ENCODE measurements at places on chromosomes 7 and 10.

DNA sequence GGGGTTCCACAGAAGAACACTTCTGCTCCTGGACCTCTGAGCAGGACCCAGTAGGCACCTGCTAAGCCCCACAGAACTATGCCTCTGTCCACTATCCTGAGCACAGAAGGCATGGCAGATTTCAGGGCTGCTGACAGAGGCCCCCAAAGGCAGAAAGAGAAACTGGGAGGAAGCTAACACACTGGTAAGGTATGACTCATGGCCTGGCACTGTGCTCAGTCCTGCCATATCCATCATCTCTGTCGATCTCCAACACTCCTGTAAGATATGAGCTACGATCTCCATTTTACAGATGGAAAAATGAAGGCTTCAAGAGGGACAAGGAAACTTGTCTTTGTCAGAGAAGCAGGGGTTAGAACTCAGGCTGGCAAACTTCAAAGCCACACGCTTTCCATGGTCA, 62.2 kb downstream of the GRID1 start:
- no peak for DNase-seq

DNA sequence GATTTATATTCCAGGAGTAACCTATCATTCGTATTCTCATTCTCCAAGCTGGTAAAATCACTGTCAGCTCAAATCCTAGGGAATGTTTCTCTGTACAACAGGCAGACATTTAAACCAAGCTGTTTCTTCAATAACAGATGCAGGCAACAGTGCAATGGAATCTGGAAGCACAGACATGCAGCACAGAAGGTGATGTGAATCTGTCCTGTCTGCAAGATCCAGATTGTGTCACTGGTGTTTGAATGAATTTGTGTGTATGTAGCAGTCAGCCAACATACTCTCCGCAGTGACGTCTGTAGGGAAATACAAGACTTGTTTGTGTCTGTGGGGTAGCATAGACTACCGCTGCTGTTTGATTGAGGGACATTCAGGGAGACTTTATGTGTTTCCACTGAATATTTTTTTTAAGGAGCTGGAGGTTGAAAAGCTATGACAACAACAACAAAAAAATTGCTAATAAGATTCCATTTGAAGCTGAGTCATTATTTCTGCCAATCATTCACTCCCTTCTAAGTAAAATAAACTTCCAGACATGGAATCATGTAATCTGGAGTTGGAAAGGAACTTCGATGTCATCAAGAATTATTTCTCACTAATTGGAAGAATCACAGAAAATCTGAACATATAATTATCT, 122.9 kb upstream of the MYO3A start:
- DNase-seq = no peak

DNA sequence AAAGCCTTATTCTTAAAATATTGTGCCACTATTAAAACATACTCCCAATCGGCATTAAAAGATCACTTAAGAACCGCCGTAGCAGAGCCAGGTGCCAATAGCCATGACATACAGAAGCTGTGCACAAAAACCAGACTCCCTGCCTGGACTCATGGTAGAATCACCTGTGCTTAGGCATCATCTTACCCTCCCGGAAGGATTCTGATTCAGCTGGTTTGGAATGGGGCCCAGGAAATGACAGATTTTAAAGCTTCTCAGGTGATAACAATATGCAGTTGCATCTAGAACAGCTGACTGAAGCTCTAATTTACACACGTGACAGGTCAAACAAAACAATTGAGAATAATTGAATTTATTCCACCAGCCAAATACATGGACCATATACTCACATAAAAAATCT, 10.7 kb downstream of the A1CF start:
- DNase-seq = no peak

DNA sequence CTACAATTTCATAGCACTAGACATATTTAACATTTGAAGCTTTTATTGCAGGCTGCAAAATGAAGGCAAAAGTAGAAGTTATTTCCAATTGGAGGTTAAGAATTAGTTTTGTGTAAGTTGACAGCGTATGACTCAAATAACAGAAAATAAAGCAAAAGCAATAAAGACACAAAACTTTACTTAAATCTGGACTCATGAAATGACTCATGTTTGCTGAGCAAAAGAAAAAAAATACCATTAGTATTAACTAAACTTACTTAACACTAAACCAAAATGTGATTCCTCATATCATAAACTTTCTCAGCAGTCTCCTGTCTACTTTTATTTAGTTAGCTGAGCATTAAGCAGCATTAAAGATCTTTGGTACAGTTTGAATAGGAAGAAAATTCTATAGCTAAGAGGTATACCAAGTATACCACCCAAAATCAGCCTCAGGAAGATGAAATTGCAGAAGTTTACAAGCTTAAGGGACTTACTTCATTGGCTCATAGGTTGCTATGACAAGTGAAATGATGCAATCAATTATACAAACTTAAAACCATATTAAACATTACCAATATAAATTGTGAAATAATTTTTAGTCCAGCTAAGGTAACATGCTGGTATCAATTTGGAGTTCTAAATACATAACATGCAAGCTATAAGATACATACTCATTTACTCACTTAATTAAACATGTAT, 1131.4 kb downstream of the XPNPEP1 start:
- no peak for DNase-seq

DNA sequence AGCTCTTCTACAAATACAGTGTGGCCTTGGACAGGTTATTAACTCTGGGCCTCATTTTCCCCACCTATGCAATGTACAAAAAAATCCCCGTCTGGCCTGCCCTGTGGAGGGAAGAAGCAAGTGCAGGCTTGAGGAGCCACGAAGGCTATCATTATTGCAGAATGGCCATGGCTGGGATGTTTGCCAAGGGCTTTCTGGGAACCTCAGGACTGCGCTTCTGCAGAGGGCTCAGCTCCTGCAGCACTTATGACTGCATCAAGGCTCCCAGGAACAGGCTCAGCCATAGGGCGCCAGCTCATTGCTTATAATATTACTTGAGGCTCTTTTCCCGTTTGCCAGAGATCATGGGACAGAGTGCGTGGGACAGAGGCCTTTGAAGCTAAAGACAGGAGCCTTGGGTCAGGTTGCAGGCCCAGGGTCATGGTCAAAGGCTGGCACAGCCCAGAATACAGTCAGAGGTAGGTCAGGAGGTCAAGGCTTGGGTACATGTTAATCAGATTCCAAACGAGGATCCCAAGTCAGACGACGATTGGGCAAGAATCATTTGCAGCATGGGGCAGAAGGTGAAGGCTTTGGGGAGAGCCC, 20.6 kb upstream of the C10orf105 start:
- no peak for DNase-seq

- peak; percentile 94 for DNase-seq
Measured at GRCh38 chr10:93746844-93747284, 10.9 kb upstream of the LGI1 start.

GRCh38 chr7:158804335-158804734, 25.0 kb downstream of the ESYT2 start:
- DNase-seq = no peak

DNA sequence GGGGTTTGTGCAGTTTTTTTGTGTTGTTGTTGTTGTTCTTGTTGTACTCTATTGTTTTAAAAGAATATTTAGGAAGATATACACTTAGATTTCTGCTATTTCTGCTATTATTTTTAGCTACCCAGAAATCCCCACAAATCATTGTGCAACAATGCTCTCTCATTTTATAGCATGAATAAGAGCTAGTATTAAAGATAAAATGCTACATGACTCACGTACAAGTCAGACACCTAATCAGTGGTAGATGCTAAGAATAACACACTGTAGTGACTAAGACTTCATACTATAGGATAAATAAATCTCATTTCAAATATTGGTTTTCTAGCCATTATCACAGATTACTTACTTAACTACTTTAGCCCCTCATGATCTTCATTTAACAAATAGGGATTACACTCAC, 920.5 kb downstream of the KCNMA1 start:
- no peak for DNase-seq

Measured in osteocyte (in vitro differentiated cells).